ENCODE measurements at places on chromosomes 11 and 22.

DNA sequence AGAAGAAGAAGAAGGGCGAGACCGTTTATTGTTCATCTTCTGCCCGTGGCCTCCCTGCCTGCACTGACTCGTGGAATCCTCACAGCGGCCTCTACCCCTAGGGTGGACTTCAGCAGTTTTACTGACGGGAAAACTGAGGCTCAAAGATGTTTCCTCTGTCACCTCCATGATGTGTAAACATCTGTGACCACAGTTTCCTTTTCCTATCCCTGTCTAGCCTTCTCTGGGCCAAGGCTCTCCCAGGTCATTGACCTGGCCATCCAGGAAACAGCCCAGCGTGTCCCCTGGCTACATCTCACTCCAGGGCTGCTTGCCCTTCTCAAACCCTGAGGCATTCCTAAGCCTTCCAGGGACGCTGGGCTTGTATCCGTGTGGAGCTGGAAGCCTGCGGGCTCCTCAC is 49.0 kb upstream of the GCAT start:
- DNase-seq, result peak; percentile 35

GRCh38 chr11:30585125-30585891 is 845 bp downstream of the MPPED2 start:
- no peak for DNase-seq

- no peak for DNase-seq
These were observed 94.5 kb downstream of the FDX1 start for GRCh38 chr11:110524238-110524637.

GRCh38 chr11:76674517-76675400 is 4.2 kb upstream of the LRRC32 start:
- DNase-seq, result no peak

DNA sequence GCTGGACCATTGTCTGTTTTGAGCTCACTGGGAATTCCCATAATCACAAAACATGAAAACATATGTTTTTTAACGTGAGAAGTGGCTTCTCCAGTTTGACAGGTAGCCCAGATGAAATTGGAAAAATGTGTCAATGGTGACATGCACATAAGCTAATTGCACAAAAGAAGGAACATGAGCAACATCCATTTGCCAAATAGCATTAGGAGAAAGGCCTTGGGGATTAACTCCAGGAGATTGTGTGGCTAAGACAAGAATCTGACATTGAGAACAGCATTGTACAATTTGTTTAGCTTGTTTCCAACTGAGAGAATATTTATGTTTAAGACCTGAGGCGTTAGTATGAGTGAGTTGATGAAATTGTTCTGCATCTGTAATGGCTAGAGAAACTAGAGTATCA is 147.0 kb upstream of the API5 start:
- DNase-seq, result no peak

DNA sequence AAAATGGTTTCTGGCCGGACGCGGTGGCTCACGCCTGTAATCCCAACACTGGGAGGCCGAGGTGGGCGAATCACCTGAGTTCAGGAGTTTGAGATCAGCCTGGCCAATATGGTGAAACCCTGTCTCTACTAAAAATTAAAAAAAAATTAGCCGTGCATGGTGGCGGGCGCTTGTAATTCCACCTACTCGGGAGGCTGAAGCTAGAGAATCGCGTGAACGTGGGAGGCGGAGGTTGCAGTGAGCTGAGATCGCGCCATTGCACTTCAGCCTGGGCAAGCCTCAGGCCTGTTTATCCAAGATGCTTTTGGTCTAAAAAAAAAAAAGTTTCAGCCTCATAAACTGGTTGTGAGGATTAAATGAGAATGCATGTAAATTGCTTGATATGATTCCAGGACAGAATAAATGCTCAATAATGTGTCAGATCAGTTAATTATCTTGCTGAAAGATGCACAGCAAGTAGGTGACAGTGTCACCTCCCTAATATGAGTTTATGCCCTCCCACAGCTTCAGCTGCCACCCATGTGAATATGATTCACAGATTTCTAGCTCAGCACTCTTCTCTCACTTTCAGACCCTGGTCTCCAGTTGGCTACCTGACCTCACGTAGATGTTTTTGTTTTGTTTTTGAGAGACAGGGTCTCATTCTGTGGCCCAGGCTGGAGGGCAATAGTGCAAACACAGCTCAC is 1.1 kb upstream of the ALG8 start:
- no peak for DNase-seq

- no peak for DNase-seq
These were observed 7.9 kb upstream of the ETS1 start for GRCh38 chr11:128595221-128595620.

DNA sequence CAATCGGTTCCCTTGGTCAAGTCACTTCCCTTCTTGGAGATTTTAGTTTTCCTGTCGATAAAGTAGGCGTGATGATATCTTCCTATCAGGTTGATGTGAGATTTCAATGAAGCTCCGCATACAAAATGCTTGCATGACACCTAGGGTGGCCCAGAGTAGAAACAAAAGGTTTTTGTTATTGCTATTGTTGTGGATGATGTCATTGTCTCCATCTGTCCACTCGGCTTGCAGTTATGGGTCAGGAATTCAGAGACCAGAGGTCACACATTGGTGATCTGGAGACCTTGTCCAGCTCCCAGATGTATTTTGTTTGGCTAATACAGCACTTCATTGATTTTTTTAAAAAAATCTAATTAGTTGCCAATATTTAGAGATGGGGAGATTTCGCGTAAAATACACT is 382.1 kb downstream of the MN1 start:
- DNase-seq, result no peak

DNA sequence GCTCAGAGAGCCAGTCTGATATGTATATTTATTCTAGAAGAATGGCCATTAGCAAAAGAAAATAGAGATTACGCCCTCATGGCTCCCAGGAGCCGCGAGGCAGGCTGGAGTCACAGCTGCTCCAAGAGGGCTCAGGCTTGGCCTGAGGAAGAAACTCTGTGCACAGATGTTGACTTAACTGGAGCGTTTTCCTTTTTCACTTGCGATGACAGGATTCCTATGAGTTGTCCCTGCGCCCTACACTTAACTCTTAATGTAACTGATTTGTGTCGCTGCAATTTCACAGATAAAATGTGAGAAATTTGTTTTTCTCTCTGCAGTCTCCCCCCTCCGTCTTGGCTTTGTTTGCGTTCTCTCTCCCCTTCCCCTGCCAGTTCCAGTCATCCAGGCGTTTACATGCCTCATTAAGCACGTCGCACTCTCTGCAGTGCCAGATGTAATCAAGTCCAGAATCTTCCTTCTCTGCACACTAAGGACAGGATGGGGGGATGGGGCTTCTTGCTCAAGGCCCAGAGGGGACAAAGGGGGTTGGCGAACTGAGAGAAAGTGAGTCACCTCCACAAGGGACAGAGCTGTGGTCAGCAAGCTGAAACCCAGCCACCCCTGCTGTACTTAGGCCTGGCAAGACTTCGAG is 1060.1 kb downstream of the NTM start:
- DNase-seq, result no peak

- DNase-seq, result no peak
These were observed 714.7 kb downstream of the BRD1 start for GRCh38 chr22:49112661-49113626.

DNA sequence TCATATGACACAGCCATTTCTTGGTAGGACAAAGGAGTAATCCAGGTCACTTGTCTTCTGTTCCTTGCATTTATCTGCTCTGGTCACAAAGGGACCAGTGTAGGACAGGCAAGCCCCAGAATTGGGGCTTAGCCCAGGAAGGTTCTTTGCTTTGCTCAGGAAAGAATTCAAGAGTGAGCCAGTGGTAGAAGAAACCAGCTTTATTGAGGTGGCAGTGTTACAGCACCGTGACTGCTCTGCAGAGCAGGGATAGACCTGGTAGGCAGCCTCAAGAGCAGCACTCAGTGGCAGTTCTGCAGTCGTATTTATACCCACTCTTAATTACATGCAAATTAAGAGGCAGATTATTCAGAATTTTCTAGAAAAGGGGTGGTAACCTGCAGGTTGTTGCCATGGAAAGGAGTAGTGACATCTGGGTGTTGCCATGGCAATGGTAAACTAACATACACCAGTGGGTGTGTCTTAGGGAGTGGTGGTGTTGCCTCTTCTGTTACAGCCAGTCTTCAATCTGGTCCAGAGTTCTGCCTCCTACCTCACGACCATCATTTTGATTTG is 84.9 kb upstream of the RAB1B start:
- DNase-seq, result no peak

GRCh38 chr11:134908583-134908982 is 496.5 kb upstream of the B3GAT1 start:
- DNase-seq, result no peak

GRCh38 chr22:23192133-23192532 is 11.8 kb downstream of the BCR start:
- no peak for DNase-seq

DNA sequence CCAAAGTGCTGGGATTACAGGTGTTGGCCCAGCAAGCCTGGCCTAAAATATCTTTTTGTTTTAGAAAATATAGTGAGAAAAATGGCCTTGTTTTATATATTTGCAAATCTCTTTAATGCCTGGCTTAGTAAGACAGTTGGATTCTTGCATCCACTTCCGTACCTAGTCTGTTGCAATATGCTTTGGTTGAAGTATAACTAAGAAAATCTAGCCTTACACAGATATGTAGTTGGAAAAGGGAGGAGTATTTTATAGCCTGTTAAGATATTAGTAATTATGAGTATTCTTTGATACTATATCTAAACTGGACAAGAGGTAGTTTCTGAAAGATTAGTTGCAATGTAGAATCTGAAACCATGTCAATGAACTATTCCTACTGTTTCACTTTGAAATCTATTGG is 65.1 kb downstream of the ZNRF3 start:
- no peak for DNase-seq

GRCh38 chr11:26607725-26608506 is 35.9 kb upstream of the MUC15 start:
- no peak for DNase-seq

DNA sequence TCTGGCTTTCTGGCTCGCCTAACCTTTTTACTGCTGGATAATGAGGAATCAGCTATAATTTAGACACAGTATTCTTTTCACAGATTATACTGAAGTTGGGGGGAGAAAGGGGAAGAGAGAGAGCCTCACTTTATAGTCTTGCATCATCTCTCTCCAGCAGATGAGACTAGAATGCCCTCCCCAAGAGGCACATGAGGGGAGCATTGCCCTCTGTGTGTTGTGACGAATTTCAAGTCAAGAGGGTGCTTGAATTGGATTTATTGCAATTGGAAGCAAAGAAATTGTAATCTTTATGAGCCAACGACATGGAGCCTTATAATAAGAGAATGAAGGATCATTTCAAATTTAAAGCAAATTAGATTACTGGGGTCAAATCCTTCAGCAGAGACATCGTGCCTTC is 17.6 kb upstream of the CADM1 start:
- DNase-seq, result no peak

- DNase-seq, result no peak
These were observed 89.0 kb downstream of the APIP start for GRCh38 chr11:34827228-34827627.

GRCh38 chr11:72740562-72741428 is 11.4 kb downstream of the ARAP1 start:
- no peak for DNase-seq

DNA sequence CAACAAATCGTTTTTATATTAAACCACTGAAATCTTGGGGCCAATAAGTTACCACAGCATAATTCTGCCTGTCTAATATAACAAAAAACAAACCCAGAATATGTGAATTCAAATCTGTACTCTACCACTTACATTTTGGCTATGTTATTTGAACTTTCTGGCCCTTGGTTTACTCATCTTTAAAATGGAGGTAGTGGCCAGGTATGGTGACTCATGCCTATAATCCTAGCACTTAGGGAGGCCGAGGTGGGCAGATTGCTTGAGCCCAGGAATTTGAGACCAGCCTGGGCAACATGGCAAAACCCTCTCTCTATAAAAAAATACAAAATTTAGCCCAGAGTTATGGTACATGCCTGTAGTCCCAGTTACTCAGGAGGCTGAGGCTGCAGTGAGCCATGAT is 84.2 kb downstream of the FAM168A start:
- DNase-seq, result no peak

DNA sequence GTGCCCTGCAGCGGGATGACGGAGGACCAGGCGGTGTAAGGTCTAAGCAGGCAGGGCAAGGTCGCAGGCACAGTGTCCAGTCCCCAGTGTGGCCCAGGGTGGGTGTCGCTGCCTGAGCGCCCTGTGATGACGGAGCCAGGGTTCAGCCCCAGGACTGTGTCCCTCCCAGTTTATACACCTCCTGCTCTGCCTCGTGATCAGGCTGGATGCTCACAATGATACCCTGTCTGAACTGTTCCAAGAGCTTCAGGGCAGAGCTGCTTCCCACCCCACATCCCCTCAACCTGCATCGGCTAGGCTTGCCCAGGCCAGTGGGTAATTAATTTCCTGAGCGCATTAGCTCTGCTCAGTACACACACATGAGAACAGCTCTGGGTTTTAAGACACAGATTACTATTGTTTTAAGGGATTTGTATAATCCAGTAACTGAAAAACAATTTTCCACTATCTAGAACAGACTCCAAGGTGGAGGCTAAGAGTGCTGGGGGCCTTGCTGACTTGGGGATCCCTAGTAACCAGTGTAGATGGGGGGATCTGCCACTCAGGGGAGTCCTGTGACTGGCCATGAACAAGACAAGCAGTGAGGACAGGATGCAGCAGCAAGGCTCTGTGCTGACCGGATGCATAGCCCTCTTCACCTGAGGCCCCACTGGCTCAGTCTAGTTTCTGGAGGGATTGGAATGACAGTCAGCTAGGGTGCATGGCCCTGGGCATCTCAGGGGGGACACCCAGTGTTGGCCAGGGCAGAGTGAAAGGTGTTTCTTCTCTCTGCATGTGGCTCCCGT is 34.1 kb downstream of the GNAZ start:
- DNase-seq, result no peak

GRCh38 chr22:35350539-35351503 is 30.1 kb upstream of the HMOX1 start:
- DNase-seq, result peak; percentile 72

- DNase-seq, result no peak
These were observed 3.5 kb upstream of the IFITM3 start for GRCh38 chr11:324156-324555.

- DNase-seq, result no peak
These were observed 4.3 kb downstream of the IGSF9B start for GRCh38 chr11:133952199-133953190.

- DNase-seq, result no peak
These were observed 677 bp downstream of the DYNC2H1 start for GRCh38 chr11:103109818-103110388.

DNA sequence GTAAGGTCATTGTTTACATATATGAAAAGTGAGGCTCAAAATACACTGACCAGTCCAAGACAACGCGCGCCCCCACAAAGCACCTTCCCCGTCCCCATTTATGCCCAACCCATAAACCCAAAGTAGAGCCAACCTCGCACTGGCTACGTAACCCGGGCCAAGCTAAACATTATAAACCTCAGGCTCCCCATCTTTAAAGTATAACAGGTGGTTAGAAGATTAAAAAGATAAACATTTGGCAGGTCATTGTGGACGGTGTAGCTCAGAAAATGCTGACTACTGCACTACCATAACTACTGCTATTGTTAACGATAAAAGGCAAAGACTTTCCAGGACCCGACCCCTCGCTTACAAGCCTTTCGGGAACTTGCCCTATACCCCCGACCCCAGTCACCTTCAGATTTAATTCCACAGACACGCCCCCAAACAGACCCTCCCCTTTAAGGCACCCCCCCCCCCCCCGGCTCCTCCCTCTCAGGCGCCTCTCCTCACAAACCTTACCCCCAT is 470 bp downstream of the NUMA1 start:
- no peak for DNase-seq

- no peak for DNase-seq
These were observed 21.0 kb upstream of the PRAME start for GRCh38 chr22:22579869-22580604.

All from GDM1 (cell line).